ENCODE measurements at places on chromosomes 2 and 18. TPM values are rescaled to one million over a fixed set of nuclear protein-coding genes. Genes with fewer than 3 reads are reported as not detected.

GRCh38 chr2:71700658-71701397 lies 247.5 kb downstream of the DYSF start:
- no peaks in the 10 kb centered on the region for H3K27me3 ChIP-seq
- no peak for DNase-seq
- no peaks in the 10 kb centered on the region for H3K36me3 ChIP-seq
- H3K27ac ChIP-seq, result no peak overlapping the region
- H3K4me3 ChIP-seq, result no peak overlapping the region

GRCh38 chr2:241835611-241836010 lies 23.1 kb downstream of the PDCD1 start:
- no peaks in the 10 kb centered on the region for H3K36me3 ChIP-seq
- no peak for DNase-seq
- no peaks in the 10 kb centered on the region for H3K27me3 ChIP-seq
- H3K4me1 ChIP-seq, result no peaks in the 10 kb centered on the region

Gene AQP12B
- not detected for total RNA-seq

Gene CDK5R2
- not detected for total RNA-seq

- H3K36me3 ChIP-seq, result no peaks in the 10 kb centered on the region
- H3K27me3 ChIP-seq, result no peaks in the 10 kb centered on the region
- no peak overlapping the region for H3K4me3 ChIP-seq
- DNase-seq, result no peak
Observed at GRCh38 chr18:62612289-62612645, 89.4 kb downstream of the ZCCHC2 start.

- no peaks in the 10 kb centered on the region for H3K36me3 ChIP-seq
- no peaks in the 10 kb centered on the region for H3K27me3 ChIP-seq
- DNase-seq, result no peak
- H3K4me1 ChIP-seq, result no peaks in the 10 kb centered on the region
- H3K4me3 ChIP-seq, result no peak overlapping the region
Observed at GRCh38 chr2:189515264-189515663, 65.3 kb downstream of the SLC40A1 start.

All from CD8-positive, alpha-beta memory T cell (primary cell).